ENCODE measurements at places on chromosomes 1 and 21. TPM values are rescaled to one million over a fixed set of nuclear protein-coding genes. Genes with fewer than 3 reads are reported as not detected.
A peak's percentile ranks its signal among the peaks of the same experiment; 100 is the strongest.

- peaks cover 5% of the 10 kb centered on the region for H3K27me3 ChIP-seq
- no peak overlapping the region for H3K4me3 ChIP-seq
- no peak overlapping the region for H3K27ac ChIP-seq
Observed at GRCh38 chr1:203048086-203048485, 21.8 kb downstream of the PPFIA4 start.

GRCh38 chr1:235613602-235614001 lies 36.0 kb downstream of the GNG4 start:
- H3K4me3 ChIP-seq, result no peak overlapping the region
- DNase-seq, result no peak
- H3K27ac ChIP-seq, result no peak overlapping the region
- H3K27me3 ChIP-seq, result no peaks in the 10 kb centered on the region
- no peaks in the 10 kb centered on the region for H3K4me1 ChIP-seq

The ANKRD45 gene
- total RNA-seq, result 0.87 TPM

DNA sequence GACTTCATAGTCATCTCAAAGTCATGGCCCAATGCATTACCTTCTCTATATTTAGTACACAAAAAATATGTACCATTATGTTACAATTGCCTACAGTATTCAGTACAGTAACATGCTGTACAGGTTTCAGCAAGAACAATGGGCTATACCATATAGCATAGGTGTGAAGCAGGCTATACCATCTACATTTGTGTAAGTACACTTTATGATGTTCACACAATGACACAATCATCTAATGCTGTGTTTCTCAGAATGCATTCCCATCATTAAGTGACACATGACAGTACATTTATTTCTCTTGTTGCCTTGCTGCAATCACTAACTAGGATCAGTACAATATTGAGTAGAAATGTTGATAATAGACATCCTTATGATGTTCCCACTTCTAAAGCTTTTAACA lies 46.5 kb upstream of the NFIA start:
- H3K4me3 ChIP-seq, result no peak overlapping the region
- no peak overlapping the region for H3K27ac ChIP-seq
- no peak for DNase-seq
- H3K4me1 ChIP-seq, result no peaks in the 10 kb centered on the region
- H3K27me3 ChIP-seq, result no peaks in the 10 kb centered on the region
- no peaks in the 10 kb centered on the region for H3K36me3 ChIP-seq

The CD164L2 gene
- 1.2 TPM for total RNA-seq

The MROH9 gene
- not detected for total RNA-seq

GRCh38 chr1:86429835-86430234 lies 5.9 kb downstream of the CLCA2 start:
- H3K4me3 ChIP-seq, result no peak overlapping the region
- no peaks in the 10 kb centered on the region for H3K36me3 ChIP-seq
- DNase-seq, result no peak
- no peaks in the 10 kb centered on the region for H3K27me3 ChIP-seq
- H3K27ac ChIP-seq, result peak overlapping the region; percentile 78

The CTNNBIP1 gene
- total RNA-seq, result 47.6 TPM

The ABCB10 gene
- 17.3 TPM for total RNA-seq

DNA sequence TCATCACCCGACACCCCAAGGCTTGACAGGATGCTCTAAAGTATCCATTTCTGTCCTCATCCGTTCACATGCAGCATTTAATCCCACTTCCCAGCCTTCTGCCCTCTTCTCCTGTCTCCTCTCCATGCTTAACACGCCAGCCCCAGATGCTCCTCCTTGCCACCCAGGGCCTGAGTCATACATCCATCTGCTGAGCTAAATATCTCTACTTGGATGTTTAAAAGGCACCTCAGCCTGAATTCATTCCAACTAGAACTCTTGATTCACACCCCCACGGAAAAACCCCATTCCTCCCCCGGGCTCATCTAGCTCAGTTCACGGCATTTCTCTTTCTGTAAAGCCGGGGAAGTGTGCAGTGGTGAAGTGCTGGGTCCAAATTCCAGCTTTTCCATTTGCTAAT lies 27.7 kb downstream of the TEX35 start:
- H3K36me3 ChIP-seq, result no peaks in the 10 kb centered on the region
- DNase-seq, result no peak
- peaks cover 10% of the 10 kb centered on the region for H3K4me1 ChIP-seq
- no peaks in the 10 kb centered on the region for H3K27me3 ChIP-seq

DNA sequence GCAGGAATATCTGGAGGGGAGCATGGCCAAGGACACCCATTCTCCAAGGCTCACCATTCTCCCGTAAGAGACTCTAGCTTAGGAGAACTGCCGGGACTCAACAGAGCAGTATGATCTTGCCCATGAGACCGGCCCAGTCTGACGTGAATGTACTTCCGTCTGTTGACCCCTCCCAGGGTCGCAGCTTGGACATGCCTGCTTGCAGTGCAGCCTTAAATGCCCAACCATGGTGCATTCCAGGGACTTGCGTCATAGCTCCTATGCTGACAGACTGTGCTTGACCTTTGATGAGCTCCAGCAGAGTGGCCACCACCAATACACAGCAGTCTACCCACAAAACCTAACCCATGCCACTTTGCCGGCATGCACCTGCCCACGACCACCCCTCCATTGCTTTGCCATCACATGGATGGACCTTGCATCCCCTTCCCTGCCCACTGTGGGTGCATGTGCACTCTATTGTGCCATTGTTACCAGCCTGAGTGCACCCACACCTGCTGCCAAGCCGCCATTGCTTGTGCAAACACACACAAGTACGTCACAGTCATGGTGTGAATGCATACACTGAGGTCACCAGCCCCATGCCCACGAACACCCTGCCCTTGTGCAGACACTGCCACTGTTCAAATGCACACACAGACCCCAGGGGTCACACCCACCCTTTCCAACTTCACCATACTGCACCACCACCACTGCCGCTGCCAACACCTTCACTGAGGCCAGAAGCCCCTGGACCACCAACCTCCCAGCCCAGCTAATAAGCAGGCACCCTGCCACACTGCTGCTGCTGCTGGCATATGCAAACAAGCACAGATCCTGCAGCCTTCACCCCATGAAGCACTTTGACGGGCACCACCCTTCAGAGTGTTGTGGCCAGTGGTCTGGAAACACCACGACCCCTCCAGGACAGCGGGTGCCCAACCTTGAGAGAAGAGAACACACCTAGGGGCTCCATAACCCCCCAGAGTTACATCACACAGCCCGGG lies 1141.3 kb downstream of the BRINP3 start:
- H3K27ac ChIP-seq, result no peak overlapping the region
- peak; percentile 57 for DNase-seq
- H3K4me3 ChIP-seq, result no peak overlapping the region
- H3K36me3 ChIP-seq, result no peaks in the 10 kb centered on the region

GRCh38 chr1:217534566-217534965 lies 96.3 kb downstream of the GPATCH2 start:
- no peaks in the 10 kb centered on the region for H3K36me3 ChIP-seq
- no peak overlapping the region for H3K27ac ChIP-seq
- no peak for DNase-seq
- H3K4me3 ChIP-seq, result no peak overlapping the region
- H3K27me3 ChIP-seq, result no peaks in the 10 kb centered on the region

The CDC20 gene
- total RNA-seq, result 1.8 TPM
